ENCODE measurements at places on chromosomes 5 and 9.

GRCh38 chr5:109898269-109899162 is 208.8 kb downstream of the MAN2A1 start:
- DNase-seq: no peak

- DNase-seq: no peak
Measured at GRCh38 chr9:2465516-2465915, 156.1 kb upstream of the VLDLR start.

DNA sequence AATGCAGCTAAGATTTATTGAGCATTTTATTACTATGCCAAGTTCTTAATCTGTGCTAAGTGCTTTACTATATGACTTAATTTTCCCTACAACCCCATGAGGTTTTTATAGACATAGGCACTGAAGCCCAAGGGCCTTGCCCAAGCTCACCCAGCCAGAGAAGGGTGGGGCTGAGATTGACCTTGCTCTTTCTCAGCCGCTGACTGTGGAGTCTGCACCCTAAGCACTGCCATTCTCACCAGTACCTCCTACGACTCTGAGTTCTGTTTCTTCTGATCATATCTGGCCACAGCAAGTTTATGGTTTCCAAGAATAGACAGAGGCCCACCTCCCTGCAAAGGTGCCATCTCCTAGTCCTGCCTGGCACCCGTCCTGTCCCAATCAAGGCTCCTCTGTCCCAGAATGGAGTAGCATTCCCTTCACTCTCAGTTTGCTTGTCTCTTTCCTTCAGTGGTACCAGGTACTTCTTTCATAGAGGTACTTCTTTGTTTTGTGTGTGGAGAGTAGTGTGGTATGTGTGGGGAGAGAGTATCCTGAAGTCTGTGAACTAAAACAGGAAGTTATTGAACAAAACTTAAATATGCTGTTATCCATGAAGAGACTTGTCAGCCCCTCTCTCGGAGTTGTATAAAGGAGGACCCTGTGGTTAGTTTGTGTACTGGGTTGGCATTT is 42.6 kb downstream of the CSF1R start:
- no peak for DNase-seq

GRCh38 chr5:133494923-133495246 is 117.5 kb downstream of the FSTL4 start:
- DNase-seq: no peak

DNA sequence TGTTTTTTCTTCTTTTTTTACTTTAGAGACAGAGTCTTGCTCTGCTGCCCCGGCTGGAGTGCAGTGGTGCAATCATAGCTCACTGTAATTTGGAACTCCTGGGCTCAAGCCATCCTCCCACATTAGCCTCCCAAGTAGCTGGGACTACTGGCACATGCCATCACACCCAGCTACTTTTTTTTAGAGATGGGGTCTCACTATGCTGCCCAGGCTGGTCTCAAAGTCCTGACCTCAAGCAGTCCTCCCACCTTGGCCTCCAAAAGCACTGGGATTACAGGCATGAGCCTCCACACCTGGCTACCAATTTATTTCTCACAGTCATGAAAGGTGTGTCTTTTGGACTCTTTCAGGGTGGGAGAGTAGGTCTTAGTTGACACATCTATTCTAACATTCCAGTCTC is 83.0 kb upstream of the FAM120A start:
- no peak for DNase-seq

GRCh38 chr5:107878661-107879060 is 207.9 kb upstream of the EFNA5 start:
- no peak for DNase-seq

DNA sequence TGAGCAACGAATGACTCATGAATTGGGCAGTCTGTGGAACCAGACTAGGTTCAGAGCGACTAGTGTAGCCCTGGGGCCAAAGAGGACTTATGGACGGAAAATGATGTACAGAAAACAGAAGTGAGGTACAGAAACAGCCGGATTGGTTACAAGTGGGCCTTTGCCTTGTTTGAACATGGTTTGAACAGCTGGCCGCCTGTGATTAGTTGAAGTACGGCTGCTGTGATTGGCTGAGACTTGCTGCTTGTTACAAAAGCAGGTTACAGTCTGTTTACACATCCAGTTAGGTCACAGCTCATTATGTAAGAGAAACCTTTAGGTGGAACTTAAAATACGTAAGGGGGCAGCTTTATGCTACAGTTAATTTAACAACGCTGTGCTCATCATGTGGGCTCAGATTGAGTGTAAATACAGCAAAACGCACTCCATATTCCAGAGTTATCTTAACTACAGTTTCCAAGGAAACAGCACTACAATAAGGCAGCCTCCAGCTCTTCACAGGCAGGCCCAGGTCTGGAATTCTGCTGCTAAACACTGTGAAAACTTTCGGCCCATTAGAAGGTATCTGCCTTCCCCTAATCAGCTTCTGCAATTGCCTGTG is 6.5 kb downstream of the AMACR start:
- no peak for DNase-seq

DNA sequence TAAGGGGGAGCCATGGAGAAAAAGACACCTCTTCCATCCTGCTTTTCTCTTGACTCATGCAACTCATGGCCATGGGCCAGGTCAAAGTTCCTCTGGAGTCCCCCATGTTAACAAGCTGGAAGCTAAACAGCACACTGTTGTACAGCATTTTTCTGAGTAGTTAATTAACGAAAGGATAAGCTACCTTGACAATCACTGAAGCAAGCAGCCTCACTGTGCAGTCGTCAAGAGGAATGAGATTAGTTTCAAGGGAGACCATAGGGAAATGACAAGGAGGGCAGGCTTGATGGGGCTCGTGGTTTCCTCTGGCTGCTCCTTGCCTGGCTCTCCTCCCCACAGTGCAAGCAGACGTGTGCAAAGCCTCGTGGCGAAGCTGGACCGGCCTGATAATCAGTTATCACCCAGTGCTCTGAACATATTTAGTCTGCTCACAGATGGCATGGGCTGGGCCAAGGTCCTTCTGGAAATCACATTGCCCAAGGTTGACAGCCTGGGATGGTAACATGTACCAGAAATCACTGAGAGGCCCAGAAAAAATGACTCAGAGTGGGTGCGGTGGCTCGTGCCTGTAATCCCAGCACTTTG is 209.5 kb downstream of the SLIT3 start:
- DNase-seq: no peak

GRCh38 chr9:121645853-121646807 is 5.3 kb upstream of the DAB2IP start:
- DNase-seq: no peak

GRCh38 chr5:125409861-125410536 is 663.6 kb upstream of the ZNF608 start:
- no peak for DNase-seq

- DNase-seq: no peak
Measured at GRCh38 chr9:93664549-93665120, 88.3 kb downstream of the PHF2 start.

DNA sequence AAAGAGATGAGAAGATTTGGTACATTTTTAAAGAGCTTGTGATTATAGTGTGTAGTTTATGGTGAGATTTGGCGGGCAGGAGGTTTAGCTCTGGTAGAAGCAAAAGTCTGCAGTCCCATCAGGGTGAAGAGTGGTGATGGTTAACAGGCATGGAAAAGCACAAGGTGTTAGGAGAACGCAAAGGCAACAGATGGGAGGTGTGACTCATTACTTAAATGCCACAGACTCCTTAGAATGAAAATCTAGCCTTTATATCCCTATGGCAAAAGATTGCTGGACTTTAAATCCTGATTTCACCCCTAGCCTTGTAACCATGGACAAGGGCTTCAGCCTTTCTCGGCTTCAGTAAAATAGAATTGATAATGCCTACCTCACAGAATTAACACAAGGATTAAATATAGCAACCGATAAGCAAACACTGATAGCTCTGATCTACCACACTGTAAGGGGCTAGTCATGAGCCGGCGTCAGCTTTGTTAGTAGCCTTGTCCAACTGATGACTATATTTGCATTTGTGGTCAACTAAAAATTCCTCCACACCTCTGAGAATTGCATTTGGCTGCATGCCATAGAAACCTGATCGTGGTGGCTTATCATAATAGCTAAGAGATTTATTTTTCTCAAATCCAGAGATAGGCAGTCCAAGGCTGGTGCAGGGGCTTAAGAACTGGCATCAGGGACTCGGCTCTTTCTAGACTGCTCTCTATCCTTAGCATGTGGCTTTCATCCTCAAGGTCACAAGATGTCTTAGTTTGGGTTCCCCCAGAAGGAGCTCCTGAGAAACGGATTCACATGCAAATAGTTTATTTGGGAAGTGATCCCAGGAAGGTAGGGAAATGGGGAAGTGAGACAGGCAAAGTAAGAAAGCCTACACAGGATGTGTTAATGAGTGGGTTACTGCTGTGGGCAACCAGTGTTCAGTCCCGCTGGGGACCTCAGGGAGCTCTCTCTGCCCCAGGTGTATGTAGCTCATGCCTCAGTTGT is 19.6 kb downstream of the MFAP3 start:
- no peak for DNase-seq

DNA sequence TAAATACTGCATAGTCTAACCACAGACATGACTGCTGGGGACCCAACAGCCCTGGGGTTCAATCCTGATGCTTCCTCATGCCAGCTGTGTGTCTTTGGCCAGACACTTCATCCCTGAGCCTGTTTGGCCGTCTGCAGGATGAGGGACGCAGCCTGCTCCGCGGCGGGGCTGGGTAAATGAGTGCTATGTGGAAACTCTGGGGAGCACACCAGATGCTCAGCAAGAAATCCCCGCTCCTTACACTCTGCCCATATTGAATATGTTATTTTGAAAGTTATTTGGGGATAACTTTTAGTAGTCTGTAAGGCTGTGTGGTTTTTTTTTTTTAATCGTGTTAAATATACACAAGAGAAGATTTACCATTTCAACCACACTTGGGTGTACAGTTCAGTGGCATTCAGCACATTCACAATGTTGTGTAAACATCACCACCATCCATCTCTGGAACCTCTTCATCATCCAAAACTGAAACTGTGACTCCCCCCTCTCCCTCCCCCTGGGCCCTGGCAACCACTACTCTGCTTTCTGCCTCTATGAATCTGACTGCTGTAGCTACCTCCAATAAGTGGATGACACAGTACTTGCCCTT is 42.7 kb downstream of the SH3PXD2B start:
- DNase-seq: no peak

- DNase-seq: no peak
Measured at GRCh38 chr5:24067208-24067607, 559.8 kb downstream of the PRDM9 start.

- DNase-seq: no peak
Measured at GRCh38 chr5:111682121-111682520, 74.9 kb downstream of the NREP start.

DNA sequence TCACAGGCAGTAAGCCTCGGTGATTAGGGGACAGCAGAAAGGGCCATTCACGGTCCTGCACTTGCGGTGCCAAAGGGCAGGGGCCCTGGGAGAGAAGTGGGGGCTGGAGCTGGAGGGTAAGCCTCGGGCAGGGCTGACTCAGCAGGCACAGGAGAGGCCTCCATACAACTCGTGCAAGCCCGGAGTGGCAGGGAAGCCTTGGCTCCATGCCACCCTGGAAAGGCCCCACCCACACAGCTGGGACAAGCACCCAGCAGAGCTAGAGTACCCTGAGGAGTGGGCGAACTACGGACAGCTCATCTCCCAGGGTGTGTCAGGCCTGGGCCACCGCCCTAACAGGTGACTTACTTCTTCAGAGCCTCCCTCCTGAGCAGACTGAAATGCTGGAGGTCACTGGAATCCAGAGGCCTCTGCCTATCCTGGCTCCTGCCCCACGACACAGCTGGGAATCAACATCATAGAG is 5.6 kb upstream of the CAMK2A start:
- no peak for DNase-seq

- no peak for DNase-seq
Measured at GRCh38 chr5:40615586-40616170, 64.0 kb upstream of the PTGER4 start.

- DNase-seq: no peak
Measured at GRCh38 chr9:92171822-92172221, 56.6 kb upstream of the SPTLC1 start.

GRCh38 chr9:129398961-129399633 is 221.0 kb upstream of the IER5L start:
- DNase-seq: no peak

Data from activated CD4-positive, alpha-beta T cell treated with anti-CD3 and anti-CD28 coated beads, Interleukin-2, amount 50 U/mL, for 4 hours (primary cell).